ENCODE measurements at places on chromosomes 5 and 9. TPM values are rescaled to one million over a fixed set of nuclear protein-coding genes. Genes with fewer than 3 reads are reported as not detected.

Gene RAI14
- total RNA-seq = 259 TPM

Gene PCDHGA6
- total RNA-seq = 3.2 TPM

Gene UBLCP1
- 15.2 TPM for total RNA-seq

Gene ITK
- not detected for total RNA-seq

Gene NR2F1-AS1
- 20.1 TPM for total RNA-seq

Gene GPRIN1
- total RNA-seq = 9.8 TPM

Gene BARHL1
- not detected for total RNA-seq

Gene PLAC8L1
- not detected for total RNA-seq
